ENCODE measurements at places on chromosomes 1 and 21.
A peak's percentile ranks its signal among the peaks of the same experiment; 100 is the strongest.

- no peak for DNase-seq
These were observed 18.5 kb downstream of the NCF2 start for GRCh38 chr1:183571678-183572268.

DNA sequence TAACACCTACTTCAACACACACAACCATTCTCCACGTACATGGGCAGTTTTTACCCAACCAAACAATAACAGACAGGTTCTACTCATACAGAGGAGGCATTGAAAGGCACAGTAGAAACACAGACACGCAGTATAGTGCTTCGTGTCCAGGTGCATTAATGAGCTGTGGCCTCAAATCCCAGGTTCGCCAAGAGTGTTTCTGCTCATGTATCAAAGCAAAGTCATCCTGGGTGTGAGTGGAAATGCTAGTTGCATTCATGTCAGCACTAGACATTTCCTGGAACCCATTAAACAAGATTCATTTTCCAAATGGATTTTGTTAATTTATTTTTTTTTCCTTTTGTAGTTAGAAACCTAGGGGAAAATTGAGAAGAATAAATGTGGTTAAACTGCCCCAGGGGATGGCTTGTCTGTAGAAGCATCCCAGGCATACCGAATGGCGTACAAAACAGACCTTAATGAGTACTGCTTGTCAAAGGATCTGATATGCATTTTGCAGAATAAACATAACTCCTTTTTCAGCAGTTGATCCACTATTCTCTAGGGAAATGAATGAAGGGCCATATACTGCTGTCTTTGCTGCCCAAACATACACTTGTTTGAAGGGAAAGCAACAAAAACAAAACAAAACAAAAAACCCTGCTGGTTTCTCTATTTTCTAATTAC is 298.6 kb upstream of the ST6GALNAC5 start:
- DNase-seq = no peak

GRCh38 chr1:194296201-194296600 is 1109.8 kb upstream of the B3GALT2 start:
- no peak for DNase-seq

DNA sequence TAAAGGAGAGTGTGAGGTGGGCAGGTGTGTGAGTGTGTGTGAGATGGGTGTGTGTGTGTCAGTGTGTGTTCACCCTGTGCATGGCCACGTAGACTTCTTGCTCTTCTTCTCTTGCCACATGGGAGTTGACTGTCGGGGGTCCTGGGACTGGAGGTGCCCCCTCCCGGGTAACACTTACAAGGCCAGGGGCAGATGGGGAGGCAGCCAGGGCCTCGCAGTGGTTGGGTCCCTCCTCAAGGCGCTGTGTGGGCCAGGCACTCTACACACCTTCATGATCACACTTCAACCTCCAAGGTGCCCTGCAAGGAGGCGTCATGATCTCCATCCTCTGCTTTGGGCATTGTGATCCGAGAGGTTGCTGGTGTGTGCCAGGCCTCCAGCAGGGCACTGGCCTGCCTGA is 2.3 kb downstream of the PLA2G2F start:
- DNase-seq = no peak

DNA sequence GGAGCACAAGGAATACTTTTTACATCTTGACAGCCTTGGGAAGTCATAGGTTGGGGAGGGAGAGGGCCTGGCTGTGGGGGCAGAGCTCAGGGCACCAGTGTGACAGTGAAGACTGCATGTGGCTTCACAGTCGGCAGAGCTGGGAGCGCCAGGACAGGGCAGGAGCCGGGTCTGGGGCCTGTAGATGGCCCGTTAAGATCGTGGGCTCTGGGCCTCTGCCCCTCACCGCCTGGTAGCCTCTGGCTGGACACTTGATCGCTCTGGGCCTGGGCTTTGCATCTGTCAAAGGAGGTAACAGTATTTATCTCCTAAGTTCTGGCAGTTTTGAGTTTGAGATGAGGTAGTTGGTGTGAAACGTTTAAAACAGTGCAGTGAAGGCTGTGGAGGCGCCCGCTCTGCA is 4.8 kb downstream of the SLX9 start:
- DNase-seq = no peak

GRCh38 chr21:33945652-33946270 is 30.2 kb upstream of the ATP5PO start:
- no peak for DNase-seq

GRCh38 chr1:172905452-172905851 is 145.3 kb downstream of the TNFSF18 start:
- DNase-seq = no peak

- DNase-seq = no peak
These were observed 68.4 kb downstream of the KLHDC7A start for GRCh38 chr1:18549106-18549505.

- no peak for DNase-seq
These were observed 53.9 kb upstream of the GNG12 start for GRCh38 chr1:67887146-67887545.

DNA sequence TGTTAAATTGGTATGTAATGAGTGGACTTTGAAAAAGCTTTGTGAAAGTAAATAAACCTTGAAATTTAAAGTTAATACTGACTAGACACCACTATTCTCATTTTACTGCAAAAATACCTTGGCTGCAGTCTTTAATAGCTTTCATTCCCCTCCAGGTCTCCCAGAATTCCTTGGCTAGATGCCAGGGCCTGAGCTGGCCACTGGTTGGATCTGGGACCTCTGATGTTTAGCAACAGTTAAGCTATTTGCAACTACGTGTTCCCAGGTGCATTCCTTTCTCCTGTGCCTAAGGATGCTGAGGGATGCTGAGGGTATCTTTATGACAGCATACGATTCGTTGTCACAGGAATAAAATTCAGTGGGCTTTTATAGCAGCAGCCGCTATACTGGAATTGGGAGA is 938.7 kb downstream of the TTLL7 start:
- no peak for DNase-seq

- no peak for DNase-seq
These were observed 3.0 kb upstream of the NEK7 start for GRCh38 chr1:198153804-198154203.

- DNase-seq = no peak
These were observed 6.0 kb downstream of the FOXO6 start for GRCh38 chr1:41367288-41367642.

GRCh38 chr1:9249534-9250410 is 15.2 kb downstream of the H6PD start:
- DNase-seq = peak; percentile 76

DNA sequence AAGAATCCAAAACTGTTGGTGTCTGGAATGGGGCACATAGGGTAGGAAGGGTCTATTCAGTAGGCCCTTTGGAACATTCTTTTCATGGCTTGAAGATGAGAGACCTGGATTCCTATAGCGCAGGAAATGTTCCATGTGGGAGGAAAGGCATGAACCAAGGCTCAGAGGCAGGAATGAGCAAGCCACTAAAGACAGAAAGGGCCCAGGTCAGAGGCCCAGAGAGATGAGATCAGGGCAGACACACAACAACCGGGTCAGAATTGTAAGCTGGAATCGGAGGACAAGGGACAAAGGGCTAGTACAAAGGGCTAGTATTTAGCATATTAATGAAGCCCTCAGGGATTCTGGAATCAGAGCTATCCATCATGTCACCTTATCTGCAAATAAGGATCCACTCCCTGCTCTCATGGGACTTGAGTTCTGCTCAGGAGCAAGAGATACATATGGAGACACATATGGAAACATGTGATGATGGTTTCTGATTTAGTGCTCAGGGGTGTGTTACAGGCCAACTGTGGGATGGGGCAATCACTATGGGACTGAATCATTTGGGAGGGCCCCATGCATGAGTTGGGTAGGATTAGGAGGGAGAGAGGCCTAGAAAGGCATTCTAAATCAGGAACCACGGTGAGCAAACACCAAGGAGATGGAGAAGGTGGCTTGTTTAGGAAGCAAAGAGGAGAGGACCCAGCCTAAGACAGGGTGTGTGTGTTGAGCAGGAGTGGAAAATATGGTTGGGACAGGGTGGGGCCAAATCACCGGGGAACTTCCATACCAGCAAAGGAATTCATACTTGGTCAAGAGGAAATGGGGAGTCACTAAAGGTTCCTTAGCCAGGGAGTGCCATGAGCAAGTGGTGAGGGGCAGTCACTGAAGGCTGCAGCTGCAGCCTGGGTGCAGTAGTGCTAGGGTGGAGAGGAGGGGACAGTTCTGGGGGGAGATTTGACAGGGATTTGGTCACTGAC is 8.6 kb downstream of the NECTIN4 start:
- no peak for DNase-seq
